ENCODE measurements at places on chromosomes 4 and X.

GRCh38 chr4:172648471-172648870 lies 520.1 kb upstream of the GALNT7 start:
- no peak for DNase-seq

GRCh38 chrX:151985955-151986354 lies 11.5 kb upstream of the GABRE start:
- DNase-seq: peak; percentile 24

DNA sequence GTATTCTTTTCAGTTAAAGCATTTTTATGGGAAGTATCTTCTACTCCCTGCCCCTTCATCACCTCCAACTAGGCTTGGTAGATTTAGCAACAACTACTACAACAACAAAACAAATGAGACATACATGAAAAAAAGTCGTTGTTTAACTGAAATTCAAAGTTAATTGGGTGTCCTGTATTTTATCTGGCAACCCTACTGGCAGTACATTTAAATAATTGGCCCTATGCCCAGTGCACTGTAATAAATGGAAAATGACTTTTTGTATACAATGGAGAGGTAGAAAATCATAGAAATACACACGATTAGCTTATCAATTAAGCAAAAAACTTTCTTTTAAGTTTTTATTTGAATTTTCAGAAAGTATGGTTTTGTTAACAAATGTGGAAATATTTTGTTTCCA lies 21.4 kb upstream of the CLGN start:
- DNase-seq: no peak

GRCh38 chrX:46599051-46599560 lies 25.5 kb downstream of the CHST7 start:
- no peak for DNase-seq

DNA sequence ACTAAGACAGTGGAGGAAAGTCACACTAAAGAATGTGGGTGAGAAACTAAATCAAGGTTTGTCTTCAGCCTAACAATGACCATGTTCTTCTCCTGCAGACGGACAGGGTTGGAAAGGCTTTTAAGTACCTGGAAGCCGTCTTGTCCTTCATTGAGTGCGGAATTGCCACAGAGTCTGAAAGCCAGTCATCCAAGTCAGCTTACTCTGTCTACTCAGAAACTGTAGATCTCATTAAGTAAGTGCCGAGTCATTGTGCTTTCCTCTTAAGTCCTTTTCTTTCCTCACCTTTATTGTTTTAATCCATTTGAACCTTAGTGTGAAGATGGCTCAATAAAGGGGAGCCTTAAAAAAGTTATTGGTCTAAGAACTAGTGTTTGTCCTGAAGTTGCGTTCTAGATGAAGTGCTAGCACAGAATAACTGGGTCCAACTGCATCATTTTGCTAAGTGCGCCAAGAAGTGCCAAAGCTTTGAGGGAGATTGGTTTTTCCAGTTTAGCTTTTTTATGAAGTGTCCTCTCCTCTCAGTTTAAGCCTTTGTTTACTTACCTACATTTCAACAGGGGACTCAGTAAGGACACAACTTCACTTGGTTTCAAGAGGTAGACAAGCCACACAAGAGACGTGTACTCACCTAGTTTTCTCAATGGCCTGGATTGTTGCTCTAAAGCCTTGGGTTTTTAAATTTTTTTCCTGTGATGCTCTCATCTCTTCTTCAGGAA lies 89.3 kb downstream of the KLHL8 start:
- DNase-seq: no peak

DNA sequence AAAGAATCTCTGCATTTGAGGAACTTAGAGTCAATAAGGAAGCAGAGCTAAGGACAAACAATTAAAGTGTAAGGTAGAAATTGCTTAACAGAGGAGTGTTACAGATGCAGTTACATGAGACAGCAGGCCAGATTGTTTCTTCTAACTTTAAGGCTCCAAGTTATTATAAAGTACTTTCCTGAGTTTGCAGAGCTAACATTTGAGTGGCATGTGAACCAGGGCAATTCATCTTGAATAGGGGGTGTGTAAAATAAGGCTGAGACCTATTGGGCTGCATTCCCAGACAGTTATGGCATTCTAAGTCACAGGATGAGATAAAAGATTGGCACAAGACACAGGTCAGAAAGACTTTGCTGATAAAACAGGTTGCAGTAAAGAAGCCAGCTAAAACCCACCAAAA lies 7.6 kb upstream of the LNX1 start:
- no peak for DNase-seq

DNA sequence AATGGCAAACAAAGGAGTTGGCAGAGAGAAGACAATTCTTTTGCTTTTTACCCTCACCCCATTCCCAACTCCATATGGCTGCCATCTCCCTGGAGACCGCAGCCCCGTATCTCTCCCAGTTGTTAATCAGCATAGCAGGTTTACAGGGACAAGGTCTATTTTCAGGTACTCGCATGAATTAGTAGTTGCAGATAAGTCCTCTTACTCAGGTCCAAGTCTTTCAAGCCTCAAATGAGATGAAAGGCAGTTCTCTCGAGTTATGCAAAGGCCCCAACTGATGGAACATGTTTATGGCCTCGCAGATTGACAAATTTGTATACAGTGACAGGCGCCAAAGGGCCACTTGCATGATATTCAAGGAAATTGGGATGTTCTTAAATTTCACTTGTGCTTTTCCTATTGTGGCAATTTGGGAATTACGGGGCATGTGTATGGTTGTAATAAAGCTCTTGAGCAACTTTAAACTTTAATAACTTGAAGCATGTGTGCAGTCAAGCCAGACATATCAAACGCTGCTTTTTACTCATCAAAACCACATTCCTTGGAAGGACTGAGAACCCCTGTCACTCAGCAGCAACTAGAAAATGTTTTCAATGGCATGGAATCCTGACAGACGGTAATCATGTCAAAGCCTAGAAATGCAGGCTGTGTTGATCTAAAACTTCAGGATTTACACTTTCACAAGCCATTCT lies 45.1 kb downstream of the KDR start:
- DNase-seq: no peak

DNA sequence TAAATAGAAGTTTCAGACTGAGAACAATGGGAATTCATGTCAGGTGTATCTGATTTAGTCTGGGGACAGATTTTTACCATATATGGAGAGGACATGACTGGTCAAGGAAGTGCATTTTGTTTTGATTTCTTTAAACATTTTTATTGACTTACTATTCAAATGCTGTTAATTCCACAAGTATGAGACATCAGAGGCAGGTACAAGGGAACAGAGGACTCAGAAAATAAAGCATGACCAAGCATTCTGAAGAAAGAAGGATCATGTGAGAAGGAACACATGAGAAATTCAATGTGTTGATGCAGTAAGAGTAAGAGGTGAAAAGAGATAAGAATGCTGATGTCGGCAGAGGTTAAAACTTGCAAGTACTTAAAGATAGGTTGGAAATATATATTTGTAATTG lies 1452.6 kb downstream of the PCDH7 start:
- DNase-seq: no peak

DNA sequence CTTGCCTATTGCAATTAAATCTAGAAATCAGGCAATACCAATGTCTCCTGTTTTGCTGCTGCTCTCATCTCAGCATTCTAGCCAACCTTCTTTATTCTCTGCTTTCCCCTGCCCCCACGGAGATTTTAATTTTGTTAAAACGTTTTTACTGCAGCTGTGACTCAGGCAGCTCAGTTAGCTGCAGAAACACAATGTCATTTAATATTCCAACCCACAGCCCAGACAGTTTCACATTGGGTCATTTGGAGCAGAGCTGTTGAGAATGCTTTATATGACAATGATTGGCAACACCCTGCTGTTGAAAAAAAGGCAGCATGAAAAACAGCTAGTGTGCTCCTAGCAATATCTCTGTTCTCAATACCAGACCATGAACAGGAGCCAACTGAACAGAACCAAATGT lies 12.6 kb upstream of the SLC10A4 start:
- no peak for DNase-seq

DNA sequence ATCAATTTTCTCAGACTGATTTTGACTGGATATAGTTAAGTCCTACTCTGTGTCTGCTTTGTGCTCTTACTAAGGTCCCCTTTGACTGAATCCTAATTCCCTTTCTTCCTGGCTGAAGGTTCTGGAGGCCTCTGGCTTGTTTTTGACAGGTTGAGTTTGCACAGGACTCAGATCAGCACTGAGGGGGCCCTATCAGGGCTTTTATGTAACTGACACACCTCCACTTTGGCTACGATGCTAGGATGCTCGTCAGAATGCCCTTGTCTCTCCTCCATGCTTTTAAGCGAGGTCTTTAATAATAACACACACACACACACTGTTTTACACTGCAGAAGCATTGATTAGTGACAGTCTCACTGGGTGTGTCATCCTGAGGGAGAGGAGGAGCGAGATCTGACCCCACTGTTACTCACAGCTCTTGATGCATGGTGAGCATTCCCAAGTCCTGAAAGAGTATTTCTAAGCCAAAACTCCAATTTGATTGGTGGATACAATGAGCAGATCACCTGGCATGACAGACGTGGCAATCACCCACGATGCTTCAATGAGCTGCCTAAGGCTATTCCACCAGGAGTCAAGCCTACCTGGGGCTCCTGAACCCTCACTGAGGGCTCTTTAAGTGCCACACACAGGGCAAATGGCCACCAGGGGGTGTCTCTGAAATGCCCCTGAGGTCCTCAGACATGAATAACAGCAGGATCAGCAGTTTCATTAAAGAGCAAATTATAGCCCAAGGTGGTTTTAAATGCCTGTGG lies 130.4 kb upstream of the CPEB2 start:
- no peak for DNase-seq

DNA sequence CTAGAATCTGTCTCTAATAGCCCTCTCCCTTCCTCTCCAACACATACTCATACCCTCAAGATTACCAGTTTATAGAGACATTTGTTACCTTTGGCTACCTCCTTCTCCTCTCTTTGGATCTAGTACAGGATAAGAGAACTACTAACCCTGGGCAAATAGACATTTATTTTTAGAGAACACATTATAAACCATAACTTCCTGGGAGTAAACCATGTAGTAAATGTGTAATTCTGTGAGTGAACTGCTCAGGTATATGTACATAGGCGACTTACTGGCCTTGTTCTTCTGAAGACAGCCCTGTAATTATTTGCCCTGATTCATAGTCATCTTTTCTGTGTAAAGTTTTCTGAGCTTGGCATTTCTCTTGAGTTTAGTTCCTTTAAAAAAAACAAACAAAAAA lies 94.2 kb downstream of the KDM6A start:
- no peak for DNase-seq

DNA sequence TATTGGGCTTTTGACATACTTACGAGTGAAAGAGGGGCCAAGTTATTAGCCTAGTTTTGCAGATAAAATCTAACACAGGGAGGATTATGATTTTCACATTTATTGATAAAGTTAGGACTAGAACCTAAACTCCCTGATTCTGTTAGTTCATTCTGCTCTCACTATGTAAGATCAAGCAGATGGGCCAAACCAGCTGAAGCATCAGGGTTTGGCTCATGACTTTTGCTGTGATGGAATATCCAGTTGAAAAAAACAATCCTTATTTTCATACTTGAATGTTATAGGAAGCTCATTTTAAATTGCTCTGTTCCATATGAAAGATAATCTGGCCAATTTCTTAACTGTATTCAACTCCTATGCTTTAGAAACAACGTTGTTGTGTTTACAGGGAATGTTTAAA lies 21.2 kb downstream of the SPRY1 start:
- no peak for DNase-seq

- no peak for DNase-seq
Observed at GRCh38 chr4:68079928-68080327, 49.7 kb downstream of the TMPRSS11F start.

GRCh38 chr4:169009286-169010124 lies 550 bp downstream of the CBR4 start:
- DNase-seq: peak; percentile 70

- no peak for DNase-seq
Observed at GRCh38 chrX:40085714-40086113, 12.0 kb downstream of the BCOR start.

- DNase-seq: no peak
Observed at GRCh38 chr4:15117270-15117946, 115.1 kb downstream of the CPEB2 start.

- no peak for DNase-seq
Observed at GRCh38 chr4:173218411-173219125, 50.0 kb downstream of the GALNT7 start.

GRCh38 chrX:153560466-153560865 lies 38.5 kb downstream of the CCNQ start:
- no peak for DNase-seq

All from left cardiac atrium (tissue), 4 donors.